GM20000 (cell line): ENCODE measurements at places on chromosomes 2 and 18.

DNA sequence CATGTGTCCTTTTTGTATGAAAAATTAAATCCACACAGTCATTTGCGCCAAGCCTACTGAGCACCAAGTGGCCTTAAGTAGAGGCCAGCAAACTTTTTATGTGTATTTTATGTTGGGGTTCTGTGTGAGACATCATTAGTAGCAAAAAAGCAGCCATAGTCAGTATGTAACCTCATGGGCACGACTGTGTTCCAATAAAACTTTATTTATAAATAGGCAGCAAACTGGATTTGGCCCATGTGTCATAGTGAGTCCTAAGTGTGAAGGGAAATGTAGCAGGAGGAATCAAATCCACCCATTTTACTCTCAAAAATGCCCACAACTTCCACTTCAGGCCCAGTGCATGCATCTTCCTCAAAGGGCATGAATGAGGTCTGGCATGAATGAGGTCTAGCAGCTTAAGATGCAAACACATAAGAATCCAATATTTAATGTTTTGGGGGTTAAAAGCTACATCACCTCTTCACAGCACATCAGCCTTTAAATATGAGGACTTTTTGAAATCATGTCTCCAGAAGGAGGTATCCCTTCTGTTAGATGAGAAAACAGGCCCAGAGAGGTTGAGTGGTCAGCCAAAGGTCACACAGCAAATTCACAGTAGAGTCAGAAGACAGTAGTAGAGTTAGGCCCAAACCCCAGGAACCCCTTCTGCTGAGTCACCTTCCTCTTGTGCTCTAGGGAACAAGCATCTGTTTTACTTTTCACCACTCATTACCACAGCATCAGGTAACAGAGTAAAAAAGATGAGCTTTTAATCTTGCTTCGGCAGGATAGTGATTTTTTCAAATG is 45.6 kb downstream of the MREG start:
- no peak for DNase-seq

- DNase-seq: no peak
Observed at GRCh38 chr2:111042261-111042660, 78.5 kb upstream of the BCL2L11 start.

DNA sequence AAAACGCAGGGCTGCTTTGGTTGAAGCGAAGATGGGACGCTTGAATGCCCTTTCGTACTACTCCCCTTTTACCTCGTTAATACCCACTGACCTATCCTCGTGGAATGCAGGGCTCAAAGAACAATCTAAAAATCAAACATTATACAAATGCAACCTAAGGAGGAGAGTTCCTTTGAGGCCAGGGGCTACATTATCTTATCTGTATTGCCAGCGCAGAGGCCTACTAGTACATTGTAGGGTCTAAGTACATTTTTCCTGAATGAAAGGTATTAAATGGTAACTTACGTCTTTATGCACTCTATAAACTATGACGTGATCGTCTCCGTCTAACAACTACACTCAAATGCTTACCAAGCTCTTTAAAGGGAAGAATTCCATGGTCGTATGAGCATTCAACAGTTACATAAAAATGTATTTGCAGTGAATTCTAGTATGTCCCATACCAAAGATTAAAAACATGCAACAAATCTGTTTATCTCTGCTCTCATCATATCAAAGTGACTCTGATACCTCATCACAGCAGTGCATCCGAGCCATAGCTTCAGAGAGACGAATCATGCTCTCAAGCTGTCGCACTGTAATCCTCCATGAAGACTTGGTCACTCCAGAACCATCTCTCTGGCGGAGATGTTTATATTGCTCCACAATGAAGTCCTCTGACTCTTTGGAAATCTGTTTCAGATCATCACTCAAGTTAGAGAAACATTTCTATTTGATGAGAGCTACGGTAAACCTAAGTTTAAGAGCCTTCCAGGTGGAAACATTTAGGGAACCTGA is 14.1 kb upstream of the LCT start:
- no peak for DNase-seq

- no peak for DNase-seq
Observed at GRCh38 chr2:28389399-28390240, 3.0 kb upstream of the FOSL2 start.

DNA sequence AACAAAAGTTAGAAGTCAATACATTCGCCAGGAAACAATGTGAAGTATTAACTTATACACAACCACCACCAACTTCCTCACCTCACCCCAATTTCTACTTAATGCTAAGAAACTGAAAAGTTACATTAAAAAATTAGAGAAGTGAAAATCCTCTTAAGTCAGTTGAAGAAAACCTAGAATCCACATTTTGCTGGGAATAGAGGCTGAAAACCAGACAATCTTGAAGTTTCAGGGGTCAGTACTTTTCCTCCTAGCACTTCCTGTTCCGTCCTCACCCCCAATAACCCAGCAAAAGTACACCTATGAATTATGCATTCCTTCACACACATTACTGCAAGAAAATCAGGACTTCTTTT is 6.3 kb downstream of the YES1 start:
- DNase-seq: no peak

DNA sequence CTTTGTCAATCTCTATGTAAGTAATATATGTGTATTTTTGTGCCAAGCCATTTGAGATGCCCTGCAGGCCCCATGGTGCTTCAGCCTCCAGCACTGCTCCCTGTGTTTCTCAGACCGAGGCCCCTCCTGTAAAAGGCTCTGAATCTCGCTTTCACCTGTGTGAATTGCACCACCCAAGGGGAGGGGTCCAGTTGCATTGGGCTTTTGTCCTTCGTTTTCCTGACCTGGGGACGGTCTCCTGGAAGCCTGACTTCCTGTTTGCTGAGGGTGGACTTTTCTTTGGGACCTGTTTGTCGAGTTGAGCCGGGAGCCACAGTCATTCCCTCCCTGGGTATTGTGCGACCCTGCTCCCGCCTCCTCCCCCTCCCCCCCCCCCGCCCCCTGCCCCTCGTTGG is 48.9 kb downstream of the AGAP1 start:
- DNase-seq: no peak

GRCh38 chr2:88824951-88825350 is 133.5 kb downstream of the RPIA start:
- no peak for DNase-seq

GRCh38 chr18:24964216-24964615 is 387.8 kb downstream of the ZNF521 start:
- DNase-seq: no peak

- DNase-seq: no peak
Observed at GRCh38 chr18:14074187-14074586, 58.0 kb downstream of the ZNF519 start.

DNA sequence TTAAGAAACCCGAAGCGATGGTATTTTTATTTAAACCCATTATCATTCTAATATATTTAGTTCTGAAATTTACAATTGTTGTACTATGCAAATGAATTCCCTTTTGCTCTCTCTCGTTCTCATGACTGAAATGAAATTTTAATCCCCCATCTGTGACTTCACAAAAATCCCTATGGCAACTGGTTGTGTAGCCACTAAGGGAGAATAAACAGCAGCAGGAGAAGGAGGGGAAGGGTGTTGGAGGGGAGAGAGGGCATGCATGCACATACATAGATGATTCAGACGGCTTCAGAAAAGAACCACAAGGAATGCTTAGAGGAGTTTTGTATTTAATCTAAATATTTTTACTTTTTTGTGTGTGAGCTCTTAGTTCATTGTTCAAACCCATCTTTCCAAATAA is 36.8 kb downstream of the CPS1 start:
- no peak for DNase-seq

- DNase-seq: no peak
Observed at GRCh38 chr2:8851811-8852560, 14.6 kb upstream of the KIDINS220 start.

DNA sequence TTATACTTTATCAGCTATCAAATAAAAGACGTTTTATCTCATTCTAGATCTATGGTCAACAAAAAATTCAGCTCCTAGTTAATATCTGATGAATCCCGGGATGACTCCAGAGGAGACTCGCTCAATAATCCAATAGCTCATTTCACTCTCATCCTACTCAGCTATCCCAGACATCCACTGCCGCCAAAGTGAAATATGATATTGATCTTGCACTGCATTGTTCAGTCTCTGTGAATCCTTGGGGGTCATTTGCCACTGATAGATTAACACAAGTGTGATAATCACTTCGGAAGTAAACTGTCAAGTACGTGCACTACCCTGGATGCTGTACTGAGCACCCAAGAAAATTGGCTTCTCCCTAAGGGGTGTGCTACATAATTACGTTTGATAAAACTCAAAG is 249.1 kb downstream of the SUCLG1 start:
- no peak for DNase-seq

DNA sequence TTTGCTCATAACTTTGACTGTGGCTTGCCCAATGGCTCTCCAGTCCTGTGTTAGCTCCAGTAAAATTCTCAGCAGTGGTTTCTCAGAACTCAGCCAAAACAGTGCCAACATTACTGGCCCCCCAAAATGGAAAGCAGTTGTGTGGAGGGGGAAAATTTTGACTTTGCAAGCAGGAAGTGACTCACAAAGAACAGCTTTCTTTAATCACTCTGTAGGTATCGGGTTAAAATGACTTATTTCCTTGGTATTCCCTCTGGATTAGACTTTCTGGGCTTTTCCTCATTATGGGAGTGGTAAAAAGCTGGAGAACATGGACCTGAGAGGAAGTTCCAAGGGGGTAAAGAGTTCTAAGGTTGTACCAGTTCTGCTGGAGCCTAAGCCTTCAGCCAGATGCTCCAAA is 175.7 kb upstream of the RND3 start:
- no peak for DNase-seq

GRCh38 chr2:112946086-112946485 is 31.7 kb upstream of the IL36G start:
- DNase-seq: no peak

GRCh38 chr2:16546128-16546754 is 119.4 kb downstream of the CYRIA start:
- DNase-seq: peak; percentile 23

DNA sequence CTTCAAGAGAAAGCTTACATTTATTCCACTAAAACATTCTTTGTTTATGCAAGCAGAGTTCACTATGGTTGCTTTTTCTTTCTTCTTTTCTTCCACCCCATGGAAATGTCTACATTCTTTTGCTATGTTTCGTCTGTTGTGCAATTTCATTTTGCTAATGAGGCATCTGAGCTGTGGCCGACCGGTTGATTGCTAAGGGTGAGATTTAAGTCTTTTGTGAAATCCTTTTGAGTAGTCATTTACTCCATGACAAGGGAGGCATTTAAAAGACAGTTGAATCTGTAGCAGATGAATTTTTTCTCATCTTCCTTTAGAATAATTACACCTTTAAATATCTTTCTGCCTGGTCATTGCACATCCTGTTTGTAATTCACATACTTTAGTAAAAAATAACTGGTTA is 324.1 kb upstream of the THUMPD2 start:
- DNase-seq: no peak

- no peak for DNase-seq
Observed at GRCh38 chr18:44510390-44510789, 170.3 kb upstream of the SETBP1 start.

DNA sequence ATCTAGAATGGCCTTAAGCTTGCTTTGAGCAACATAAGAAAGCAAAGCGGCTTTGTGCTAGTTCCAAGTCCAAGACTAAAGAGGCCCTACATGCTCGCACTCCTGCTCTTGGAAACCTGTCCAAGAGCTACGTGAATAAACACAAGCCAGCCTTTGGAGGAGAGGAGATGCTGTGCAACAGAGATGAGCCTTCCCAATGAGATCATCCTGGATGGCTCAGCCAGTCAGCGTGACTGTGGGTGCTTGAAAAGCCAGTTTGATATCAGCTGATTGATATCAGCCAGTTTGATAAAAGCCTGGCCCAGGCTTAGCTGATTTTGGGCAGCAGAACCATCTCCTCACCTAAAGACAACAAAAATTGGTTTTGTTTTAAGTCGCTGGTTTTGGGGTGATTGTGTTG is 481.0 kb upstream of the DSEL start:
- DNase-seq: no peak

- DNase-seq: no peak
Observed at GRCh38 chr2:144629935-144630334, 110.0 kb upstream of the ZEB2 start.

GRCh38 chr18:23498877-23499276 is 4.4 kb upstream of the RMC1 start:
- DNase-seq: peak; percentile 65

DNA sequence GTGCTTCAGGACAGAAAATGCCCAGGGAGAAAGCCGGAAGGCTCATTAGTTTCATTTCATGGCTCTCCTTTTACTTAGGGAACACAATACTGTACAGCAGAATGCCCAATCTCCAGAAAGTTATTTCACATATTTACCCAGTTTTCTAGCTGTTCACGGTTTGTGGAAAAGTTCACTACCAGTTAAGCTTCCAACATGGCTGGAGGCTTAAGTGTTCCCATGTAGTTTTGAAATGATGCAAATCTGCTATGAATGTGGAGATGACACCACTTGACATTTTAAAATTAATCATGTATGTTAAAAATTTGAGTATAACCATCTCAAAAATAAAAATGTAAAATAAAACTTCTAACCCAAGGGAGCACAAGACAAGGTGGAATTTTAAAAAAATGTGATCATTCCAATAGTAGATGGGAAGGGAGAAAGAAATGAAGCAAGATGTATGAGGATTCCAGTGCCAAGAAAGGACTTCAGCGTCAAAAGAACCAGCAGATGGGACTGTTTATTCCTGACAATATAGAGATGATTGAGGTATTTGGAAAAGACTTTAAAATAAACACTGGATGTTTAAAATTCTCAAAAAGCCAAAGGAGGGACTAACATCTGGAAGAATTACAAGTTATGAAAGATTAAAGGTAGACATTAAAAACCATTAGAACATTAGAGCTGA is 60.9 kb upstream of the OSR1 start:
- no peak for DNase-seq

GRCh38 chr2:234565201-234565600 is 68.3 kb upstream of the ARL4C start:
- DNase-seq: no peak

DNA sequence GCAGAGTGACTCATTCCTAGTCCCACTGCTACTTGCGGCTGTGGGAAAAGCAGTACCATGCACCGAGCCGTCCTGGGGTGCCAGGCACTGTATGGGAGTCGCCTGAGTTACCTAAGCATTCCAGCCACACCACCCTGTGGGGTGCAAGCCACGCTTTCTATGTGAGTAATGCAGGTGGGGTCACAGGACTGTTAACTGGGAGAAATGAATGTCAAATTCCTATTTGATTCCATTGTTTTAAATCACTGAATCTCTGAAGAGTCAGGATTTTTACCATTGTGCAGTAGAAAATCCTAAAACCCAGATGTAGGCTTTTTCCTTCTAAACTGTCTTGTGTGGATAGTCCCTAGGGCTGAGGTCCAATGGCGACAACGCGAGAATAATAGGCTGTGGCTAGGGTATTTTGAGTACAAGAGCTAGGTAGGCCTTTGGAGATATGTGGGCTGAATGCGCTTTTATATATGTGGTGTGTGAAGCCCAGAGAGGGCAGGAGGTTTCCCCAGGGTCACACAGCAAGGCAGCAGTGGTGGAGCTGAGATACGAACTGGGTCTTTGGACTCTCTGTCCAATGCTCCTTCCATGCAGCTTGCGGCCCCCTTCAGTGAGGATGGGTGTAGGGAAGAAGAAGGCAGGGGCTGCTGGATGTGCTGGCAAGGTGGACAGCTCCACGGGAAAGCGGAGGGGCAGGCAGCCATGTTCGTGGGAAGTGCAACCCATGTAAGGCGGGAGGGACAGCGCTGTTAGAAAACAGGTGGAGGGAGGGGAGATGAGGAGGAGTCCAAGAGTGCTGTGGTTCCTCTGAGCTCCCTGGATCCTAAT is 83.2 kb downstream of the DDX1 start:
- no peak for DNase-seq
